ENCODE measurements at places on chromosomes 4 and X.

DNA sequence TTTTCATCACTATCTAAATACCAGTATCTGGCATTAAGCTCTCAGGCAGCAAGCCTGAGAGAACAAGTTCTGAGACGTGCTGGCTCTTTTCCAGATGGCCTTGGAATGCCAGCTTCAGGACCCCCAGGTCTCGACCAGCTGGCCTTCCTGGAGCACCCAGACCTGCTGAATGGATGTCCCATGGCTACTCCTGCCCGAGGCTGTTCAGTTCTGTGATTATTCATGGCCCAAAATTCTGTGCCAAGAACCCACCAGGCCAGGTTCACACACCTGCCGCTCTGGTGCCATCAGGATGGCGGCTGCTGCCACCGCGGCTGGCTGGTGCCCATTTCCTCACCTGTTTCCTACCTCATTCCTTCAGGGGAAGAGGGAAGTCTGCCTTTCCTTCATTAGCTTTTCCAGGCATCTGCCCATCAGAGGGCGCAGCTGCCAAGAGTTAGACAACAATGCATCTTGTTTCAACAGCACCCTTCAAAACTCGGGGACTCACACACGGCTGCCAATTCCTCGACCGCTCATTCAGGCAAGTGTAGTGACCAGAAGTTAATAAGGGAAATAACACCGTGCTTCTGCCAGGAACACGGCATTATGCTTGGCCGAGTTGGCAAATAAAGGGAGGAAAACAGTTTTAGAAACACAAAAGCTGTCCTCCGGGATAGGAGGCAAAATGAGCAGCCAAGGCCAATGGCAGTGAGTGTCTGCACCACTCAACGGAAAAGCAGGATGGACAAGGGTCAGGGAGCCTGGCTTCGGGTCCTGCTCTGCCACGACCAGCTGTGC is 173.8 kb downstream of the NSUN7 start:
- peak; percentile 82 for DNase-seq

- DNase-seq, result no peak
Measured at GRCh38 chr4:152101556-152102435, 341.0 kb upstream of the GATB start.

DNA sequence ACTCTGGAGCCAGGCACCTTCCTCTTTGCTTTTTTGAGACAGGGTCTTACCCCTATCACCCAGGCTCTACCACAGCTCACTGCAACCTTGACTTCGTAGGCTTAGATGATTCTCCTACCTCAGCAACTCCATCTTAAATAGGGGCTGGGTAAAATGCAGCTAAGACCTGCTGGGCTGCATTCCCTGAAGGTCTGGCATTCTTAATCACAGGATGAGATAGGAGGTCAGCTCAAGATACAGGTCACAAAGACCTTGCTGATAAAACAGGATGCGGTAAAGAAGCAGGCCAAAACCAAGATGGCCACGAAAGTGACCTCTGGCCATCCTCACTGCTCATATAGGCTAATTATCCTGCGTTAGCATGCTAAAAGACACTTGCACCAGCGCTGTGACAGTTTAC is 770.8 kb upstream of the PRKX start:
- no peak for DNase-seq

GRCh38 chr4:119797238-119797894 is 168.8 kb upstream of the PDE5A start:
- DNase-seq, result no peak

- no peak for DNase-seq
Measured at GRCh38 chr4:75973766-75974165, 17.0 kb downstream of the SDAD1 start.
